ENCODE measurements at places on chromosomes 2 and 18.

GRCh38 chr2:29724282-29724681 lies 197.1 kb downstream of the ALK start:
- DNase-seq, result no peak

DNA sequence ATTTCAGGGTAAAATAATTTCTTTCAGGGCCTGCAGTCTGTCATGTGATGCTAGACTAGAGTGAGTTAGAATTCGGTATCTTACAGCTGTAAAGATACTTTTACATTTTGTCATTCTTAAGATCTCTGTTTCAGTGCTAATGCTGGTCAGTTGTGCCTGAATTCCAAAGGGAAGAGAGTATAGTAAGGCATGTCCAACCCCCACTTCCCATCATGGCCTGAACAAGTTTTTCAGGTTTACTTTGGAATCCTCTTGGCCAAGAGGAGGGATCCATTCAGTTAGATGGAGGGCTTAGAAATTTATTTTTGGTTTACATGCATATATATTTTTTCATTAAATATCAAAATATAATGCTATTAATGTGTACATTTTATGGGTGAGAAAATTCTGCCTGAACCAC lies 596.6 kb downstream of the XIRP2 start:
- no peak for DNase-seq

- no peak for DNase-seq
Observed at GRCh38 chr2:72144274-72144631, 3.4 kb downstream of the CYP26B1 start.

GRCh38 chr2:39160982-39161381 lies 40.1 kb upstream of the SOS1 start:
- no peak for DNase-seq

- DNase-seq, result no peak
Observed at GRCh38 chr2:133421516-133422324, 146.5 kb downstream of the NCKAP5 start.

GRCh38 chr2:157840568-157841156 lies 35.5 kb downstream of the ACVR1 start:
- no peak for DNase-seq

DNA sequence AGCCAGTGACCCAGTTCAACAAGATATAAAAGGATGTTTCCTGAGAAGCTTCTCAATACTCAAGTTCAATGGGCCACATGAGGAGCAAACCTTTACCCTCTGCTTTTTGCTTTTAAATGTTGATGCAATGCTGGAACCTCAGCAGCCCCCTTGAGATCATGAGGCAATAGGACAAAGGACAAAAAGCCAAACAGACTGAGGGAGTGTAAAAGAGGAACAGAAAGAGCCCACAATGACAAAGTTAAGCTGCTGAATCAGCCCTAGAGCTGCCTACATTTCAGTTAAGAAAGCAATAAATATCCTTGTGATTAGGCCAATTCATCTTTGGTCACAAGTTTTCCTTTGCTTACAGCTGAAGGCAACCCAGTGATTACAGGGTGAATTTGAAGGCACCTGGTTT lies 76.9 kb downstream of the MRO start:
- DNase-seq, result no peak

GRCh38 chr2:38064801-38065501 lies 11.0 kb downstream of the CYP1B1 start:
- no peak for DNase-seq

DNA sequence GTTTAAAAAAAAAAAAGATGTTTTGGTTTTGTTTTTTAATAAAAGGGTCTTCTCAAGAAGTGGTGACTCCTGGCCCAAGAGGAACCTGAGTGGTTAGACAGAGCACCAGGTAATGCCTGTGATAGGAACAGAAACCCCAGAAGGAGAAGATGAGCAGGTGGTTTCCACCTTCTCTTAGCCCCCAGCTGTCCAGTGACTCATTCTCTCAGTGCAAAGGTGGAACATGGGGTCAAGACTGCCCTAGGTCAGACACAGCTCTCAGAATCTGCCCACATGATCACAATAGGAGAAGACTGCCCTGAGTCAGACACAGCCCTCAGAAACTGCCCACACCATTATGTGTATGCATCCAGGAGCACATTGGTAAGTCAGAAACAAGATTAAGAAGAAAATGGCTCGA lies 61.8 kb downstream of the TBC1D8 start:
- DNase-seq, result no peak

- no peak for DNase-seq
Observed at GRCh38 chr2:19027626-19028025, 330.8 kb downstream of the OSR1 start.

GRCh38 chr2:191979221-191979730 lies 132.4 kb upstream of the CAVIN2 start:
- DNase-seq, result no peak

DNA sequence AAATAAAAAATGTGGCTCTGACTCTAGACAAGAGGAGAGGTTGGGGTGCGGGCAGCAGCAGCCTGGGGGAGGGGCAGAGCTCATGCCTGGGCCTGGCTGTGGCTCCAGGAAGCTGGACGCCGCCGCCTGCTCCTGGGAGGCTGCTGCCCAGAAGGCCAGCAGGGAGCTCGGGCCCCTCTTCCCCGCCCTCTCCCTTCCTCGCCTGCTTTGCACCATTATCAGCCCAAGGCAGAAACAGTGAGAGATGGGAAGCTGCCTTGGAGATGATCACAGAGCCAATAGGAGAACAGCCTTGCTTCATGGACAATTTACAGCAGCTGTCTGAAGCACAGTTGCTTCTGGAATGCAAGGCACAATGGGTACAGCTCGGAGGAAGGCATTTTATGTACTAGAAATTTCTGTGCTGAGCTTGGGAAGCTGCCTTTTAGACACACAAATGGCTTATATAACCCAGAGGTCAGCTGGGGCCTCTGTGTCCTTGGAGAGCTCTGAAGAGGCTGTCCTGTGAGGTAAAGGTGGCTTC lies 55.3 kb upstream of the AFF3 start:
- no peak for DNase-seq

GRCh38 chr2:144560251-144560650 lies 40.3 kb upstream of the ZEB2 start:
- DNase-seq, result no peak

- no peak for DNase-seq
Observed at GRCh38 chr2:74685408-74685807, 31.4 kb downstream of the SEMA4F start.

GRCh38 chr2:46831051-46831868 lies 84.3 kb downstream of the MCFD2 start:
- no peak for DNase-seq

DNA sequence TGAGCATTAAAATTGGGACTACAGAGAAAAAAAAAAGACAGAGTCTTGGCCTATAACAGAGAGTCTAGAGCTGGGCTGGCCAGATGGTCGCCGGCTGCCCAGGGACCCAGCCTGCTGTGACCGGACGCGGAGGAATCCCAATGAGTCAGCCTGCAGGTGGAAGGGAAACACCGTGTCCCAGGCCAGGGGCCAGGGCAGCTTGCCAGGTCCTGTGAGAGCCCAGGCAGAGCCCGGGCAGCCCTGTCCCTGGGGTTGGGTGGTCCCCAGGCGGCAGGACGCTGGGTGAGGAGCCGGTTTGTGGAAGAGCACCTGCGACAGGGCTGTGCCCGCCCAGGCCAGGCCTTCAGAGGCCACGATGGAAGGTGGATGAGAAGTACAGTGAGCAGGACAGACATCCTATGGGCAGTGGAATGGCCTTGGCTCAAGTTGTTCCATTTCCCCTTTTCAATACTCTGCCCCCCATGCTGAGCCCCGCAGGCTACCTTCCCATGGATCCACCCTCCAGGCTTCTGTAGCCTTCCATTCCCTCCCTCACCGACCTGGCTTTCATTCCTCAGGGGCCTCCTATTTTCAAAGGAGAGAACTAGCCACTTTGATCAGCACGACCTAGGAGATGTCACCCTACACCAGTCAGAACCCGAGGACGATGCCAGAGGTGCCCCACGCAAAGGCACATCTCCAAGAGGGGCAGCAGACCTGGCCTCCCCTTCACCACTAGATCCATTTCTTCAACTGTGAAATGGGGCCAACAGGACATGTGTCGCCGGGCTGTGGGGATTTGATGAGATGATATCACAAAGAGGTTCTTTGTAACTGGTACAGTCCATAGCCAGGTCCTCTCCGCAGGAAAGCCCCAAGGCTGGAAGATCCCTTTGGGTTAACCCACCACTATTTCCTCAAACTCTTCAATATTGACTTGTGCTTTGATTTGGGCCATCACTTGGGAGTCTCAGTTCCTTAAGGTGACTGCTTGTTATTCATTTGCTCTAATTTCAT lies 87.5 kb downstream of the POLR1A start:
- DNase-seq, result no peak

GRCh38 chr18:42929857-42930256 lies 185.6 kb downstream of the RIT2 start:
- DNase-seq, result no peak

DNA sequence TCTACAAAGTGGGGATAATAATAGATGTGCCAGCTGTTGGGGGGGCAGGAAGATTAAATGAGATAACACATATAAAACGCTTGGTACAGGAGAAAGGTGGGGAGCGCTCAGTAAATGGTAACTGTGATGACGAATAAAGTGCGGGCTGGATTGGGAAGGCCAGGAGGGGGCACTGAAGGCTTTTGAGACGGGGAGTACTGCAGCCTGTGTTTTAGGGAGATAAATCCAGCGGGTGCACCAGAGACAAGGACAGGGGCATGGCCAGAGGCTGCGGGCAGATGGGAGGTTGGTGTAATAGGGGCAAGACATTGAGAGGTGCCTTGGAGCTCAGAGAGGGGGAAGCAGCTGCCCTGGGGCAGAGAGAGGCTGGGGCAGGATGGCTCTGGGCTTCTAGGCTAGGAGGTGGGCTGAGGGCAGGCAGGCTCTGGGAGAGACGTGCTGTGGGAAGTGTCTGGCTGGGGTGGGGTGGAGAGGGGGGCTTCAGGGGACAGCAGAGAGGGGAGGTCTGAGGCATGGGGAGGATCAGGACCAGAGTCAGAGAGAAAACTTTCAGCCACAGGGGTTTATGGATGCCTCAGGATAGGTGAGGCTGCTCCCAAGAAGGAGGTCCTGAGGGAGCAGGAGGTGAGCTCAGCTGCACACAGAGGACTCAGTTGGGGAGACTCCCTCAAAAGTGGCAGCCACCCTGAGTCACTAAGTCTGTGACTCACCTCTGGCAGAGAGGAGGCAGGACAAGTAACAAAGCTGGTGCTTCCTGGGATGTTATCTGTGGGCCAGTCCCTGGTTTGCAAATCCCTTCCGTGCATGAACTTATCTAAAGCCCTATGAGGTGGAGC lies 18.8 kb downstream of the TEX44 start:
- DNase-seq, result no peak

DNA sequence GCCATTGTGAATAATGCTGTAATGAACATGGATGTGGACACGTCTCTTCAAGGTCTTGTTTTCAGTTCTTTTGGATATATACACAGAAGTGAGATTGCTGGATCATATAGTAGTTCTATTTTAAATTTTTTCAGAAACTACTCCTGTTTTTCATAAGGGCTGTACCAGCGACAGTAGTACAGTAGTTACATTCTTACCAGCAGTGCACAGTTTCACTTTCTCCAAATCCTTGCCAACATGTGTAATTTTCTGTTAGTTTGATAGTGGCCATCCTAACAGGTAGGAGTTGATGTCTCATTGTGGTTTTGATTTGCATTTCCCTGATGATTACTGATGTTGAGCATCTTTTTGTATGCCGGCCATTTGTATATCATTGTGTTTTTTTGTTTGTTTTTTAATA lies 81.7 kb downstream of the EPC2 start:
- DNase-seq, result no peak

DNA sequence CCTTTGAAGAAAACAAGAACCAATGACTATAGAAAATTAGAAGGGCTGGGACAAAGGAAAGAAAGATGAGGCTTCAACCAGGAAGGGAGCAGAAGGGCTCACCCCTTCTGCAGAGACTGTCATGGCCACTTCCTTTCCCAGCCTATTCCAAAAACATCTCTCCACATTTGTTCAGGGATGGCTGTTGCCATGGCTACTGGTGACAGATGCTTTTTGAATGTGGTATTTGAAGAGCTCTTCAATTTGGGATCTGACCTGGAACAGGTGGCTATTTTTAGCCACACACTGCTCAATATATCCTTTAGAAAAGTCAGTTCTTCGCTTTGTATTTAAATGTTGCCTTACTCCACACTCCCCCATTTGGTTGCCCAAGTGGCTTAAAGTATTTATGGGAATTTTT lies 64.1 kb upstream of the LCLAT1 start:
- DNase-seq, result no peak

- DNase-seq, result no peak
Observed at GRCh38 chr2:106165029-106165428, 29.1 kb downstream of the UXS1 start.

DNA sequence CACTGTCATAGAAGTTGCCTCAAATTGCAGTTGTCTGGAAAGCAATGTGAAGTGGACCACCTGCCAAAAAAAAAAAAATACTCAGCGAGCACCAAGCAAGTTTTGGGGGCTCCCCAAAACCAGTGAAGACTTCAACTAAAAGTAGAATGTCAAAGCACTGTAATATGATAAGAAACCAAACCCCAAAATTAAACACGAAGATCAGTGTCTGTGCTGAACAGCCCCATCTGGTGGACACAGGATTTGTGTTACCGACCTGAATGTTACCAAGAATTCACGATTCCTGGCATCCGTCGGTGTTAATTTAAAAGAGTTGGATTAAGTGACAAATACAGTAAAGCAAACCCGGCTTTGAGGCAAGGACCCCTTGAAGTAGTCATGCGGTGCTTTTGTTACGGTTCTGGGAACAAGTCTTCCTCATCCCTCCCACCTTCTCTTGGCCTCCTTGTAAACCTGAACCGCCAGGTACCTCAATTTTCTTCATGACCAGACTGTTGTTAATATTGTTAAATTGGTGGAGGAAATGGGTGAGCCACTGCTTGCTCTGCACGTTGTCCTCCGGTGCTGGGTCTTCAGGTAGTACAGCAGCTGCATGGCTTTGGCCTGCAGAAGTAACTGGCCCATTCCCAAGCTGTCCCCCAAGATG lies 31.3 kb upstream of the SSB start:
- DNase-seq, result no peak
